ENCODE measurements at places on chromosomes 12 and 14.

GRCh38 chr12:26728205-26729050, 104.6 kb downstream of the ITPR2 start:
- DNase-seq, result no peak

- DNase-seq, result no peak
These were observed 29.5 kb upstream of the OSBPL8 start for GRCh38 chr12:76588881-76589565.

- no peak for DNase-seq
These were observed at the start of gene KRT86 for GRCh38 chr12:52274521-52275120. TSS of gene KRT86 (plus strand) at chr12:52274645. CDS start at chr12:52301917, 27,272 bp downstream.

GRCh38 chr12:41274643-41275042, 86.5 kb downstream of the PDZRN4 start:
- DNase-seq, result no peak

DNA sequence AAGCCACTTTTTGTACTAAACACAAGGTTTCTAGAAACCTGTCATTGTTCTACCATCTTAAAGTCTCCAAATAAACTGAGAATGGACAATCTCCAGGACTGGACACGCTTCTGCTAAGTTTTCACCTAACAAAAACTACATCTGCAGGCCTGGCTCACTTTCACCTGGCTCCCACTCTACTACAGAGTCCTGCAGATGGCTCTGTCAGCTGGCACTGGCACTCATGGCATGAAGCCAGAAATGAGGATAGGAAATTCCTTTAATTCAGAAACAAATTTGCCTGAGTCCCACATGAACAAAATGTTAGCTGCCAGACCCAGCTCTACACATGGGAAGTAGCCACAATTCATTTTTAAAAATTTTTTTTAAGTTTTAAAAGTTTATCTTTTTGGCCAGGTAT, 42.1 kb downstream of the STXBP6 start:
- no peak for DNase-seq

GRCh38 chr14:99125113-99125512, 146.9 kb downstream of the BCL11B start:
- no peak for DNase-seq

GRCh38 chr12:123122626-123123025, 28.3 kb downstream of the PITPNM2 start:
- DNase-seq, result no peak

- no peak for DNase-seq
These were observed 235.0 kb downstream of the EFCAB11 start for GRCh38 chr14:89719366-89720075.

DNA sequence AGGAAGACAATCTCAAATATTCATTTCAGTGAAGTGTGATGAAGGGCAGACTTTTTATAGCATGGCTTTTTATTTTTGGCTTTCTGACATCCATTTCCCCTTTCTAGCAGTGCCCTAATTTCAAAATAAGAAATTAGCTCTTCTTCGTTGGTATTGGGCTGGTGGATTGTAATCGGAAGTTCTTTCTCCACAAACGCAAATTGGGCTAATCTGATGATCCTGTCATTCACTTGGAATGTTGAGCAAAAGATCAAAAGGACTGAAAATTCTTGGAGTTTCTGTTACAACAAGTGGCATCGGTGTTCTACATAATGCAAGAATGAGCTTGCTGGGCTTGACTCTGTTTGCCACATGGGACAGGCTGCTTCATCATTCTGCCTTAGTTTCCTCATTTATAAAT, 1182.8 kb downstream of the FLRT2 start:
- DNase-seq, result no peak

DNA sequence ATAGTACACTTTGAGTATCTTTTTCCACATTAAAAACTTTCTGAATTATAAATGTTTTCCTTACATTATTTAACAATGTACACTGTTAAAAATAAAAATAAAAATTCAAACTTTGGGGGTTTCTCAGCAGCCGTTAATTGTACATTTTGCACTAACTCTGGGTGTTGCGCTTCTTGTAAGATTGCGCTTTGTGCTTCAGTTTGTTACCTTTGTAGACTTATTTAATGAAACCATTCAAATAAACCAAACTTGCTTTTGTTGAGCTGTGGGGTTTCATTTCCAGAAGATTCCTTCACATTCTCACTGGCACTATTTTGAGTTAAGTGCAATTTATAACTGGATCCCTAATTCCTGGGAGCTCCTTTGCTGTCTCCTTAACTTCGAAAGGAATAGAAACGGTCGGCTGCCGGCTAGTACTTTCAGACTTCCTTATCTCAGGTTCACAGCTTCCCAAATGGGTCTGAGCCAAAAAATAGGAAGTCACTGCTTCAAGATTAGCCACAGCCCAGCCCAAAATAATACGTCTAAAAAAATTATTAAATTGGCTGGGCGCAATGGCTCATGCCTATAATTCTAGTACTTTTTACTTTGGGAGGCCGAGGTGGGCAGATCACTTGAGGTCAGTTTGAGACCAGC, 38.2 kb downstream of the RAD52 start:
- DNase-seq, result no peak

DNA sequence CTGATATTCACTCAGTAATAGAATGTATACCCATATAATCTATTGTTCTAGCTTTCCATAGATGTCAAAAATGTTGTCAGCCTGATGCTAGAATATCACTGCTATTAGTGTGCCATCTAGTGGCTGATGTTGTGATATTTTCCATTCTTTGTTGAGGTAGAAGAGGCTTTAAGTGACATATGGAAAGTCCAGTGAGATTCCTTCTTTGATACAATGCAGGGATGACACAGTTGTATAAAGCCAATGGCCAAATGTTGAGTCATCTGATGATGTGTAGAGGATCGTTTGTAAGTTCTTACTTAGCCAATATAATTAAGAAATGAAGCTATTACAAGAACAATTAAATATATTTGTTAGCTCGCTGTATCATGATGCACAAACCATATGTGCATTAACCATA, 58.1 kb upstream of the PCED1B start:
- no peak for DNase-seq

GRCh38 chr14:89773151-89773550, 181.4 kb downstream of the EFCAB11 start:
- DNase-seq, result no peak

GRCh38 chr14:93944348-93945069, 17.4 kb downstream of the FAM181A start:
- no peak for DNase-seq

DNA sequence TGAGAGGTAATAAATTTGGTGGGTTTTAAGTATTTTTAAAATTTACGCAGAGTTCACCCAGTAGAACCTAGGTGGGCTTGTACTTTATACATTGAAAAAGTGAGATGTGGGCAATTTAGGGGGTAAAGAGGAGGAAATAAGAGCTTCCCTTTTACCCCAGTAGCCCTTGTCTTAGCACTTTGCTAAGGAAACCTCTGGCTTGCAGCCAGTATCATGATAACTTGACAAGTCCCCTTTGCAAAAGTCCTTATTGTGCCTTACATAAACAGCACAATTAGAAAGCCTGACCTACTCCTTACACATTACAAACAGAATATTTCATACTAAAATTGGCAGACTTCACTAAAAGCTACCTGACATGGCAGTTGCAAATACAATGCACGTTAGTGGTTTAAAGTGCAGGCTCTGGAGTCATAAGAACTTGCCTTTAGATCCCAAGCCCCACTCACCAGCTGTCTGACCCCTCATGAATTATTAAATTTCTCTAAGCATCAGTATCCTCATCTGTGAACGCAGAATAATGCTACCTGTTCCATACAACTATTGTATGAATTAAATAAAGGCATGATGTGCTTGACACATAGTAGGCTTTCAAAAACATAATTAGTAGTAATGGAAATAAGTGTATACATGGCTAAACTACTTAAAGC, 53.2 kb upstream of the NELL2 start:
- DNase-seq, result no peak

GRCh38 chr14:53599221-53599945, 357.2 kb downstream of the BMP4 start:
- DNase-seq, result no peak

- no peak for DNase-seq
These were observed 10.1 kb upstream of the SLC6A15 start for GRCh38 chr12:84922693-84923092.

GRCh38 chr12:96425321-96425720, 25.1 kb upstream of the CDK17 start:
- no peak for DNase-seq

DNA sequence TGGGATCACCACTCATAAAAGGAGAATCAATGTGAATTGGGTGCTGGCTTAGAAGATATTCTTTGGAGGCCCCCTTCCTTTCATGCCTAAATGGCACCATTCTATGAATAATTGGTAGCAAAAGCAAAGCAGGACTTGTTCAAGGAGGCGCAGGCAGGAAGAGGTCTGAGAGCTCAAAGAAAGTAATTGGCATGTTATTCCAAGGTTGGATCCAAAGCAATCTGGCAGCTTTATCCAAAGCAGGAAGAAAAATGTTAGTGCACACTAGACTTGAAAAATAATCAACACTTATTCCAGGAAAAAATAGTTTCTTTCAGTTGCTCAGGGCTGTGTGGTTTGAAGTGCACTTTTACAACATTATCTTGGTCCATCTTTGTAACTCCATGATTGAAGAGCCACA, 326.4 kb downstream of the NUAK1 start:
- DNase-seq, result no peak

- no peak for DNase-seq
These were observed 68.1 kb downstream of the ETNK1 start for GRCh38 chr12:22692964-22693555.

- DNase-seq, result no peak
These were observed 37.7 kb downstream of the CCDC175 start for GRCh38 chr14:59538936-59539335.

DNA sequence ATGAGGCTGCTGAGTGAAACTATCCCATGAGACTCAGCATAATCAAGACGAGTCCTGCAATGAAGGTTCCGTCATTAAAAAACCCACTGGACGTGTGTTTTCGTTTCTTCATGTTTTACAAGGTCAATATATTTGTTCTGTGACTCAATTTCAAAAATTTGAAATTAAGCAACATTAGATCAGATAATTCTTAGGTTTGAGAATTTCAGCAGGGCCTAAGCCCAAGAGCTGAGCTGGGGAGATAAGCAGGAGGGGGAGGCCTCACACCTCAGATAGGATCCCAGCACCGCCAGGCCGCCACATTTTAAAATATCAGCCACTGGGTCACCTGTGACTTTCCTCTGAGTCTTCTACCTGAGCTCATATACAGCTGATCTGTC, 13.3 kb downstream of the STX2 start:
- DNase-seq, result no peak

DNA sequence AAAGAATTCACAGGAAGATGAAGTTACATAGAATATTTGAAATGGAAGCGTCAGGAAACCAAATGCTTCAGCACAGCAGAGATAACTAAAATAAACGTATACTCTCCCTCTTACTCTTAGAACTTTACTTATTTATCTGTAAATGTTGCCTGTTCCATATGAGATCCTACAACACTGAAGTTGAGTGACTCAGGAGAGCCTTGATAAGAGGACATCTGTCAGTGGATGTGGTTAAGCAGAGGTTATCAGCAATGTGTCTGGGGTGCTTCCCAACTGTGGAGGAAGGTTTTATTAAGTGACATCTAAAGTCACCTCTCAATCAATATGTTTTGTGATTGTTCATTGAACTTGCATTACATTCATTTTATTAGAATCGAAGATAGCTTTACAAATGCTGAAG, 81.9 kb downstream of the NEDD1 start:
- DNase-seq, result no peak

DNA sequence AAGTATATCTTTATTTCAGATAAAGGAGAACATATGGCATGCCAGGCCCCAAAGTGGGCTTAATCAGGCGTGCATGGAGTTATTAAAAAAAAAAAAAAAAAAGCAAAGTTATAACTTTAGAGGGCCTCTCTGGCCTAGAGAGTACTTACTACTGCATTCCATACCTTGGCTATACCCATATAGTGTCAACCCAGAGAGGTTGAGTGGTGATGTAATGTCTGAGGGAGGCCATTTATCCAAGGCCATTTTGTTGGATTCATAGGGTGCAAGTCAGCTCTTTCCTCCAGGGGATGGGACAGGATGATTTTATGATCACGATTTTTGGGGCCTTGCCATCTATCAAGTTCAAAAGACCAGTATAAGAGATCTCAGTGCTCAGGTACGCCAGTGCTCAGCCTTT, 66.4 kb downstream of the DCAF5 start:
- DNase-seq, result no peak

DNA sequence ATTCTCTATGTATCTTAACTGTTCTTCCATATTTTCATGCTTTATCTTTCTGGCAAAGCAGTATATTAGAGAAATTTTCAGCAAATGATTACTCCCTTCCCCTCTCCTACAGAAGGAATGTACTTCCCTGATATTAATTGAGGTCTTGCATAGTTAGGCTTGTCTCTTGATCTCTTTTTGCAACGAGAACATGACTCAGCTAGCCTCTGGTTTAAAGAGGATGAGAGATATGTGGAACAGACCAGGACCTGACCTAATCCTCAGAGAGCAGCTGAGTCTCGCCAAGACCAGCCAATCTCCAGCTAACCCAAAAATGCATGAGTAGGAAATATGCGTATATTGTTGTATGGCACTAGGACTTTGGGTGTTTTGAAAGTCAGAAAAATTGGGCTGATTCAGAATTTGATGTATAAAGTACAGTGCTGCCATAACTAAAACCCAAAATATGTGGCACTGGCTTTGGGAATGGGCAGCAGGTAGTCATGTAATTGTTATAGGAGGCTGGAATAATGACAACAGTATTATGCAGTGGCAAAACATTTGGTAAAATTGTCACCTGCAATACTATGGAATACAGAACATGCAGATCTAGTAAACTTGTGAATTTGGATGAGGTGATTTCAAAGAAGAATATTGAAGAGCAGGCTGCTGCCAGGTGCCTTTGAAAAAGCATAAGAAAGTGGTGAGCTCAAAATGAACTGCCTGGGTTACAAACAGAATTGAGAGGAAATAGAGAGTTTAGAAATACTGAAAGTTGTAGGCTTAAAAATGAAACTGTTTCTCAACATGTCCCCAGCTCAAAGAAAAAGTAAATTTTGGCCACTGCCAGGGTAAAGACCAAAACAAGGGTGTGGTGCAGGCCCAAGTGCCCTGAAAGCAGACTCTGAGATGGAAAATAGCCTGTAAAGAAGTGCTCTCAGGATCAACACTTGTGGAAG, 9.3 kb upstream of the USP15 start:
- DNase-seq, result no peak

GRCh38 chr12:120259418-120260202, 5.9 kb downstream of the PXN start:
- no peak for DNase-seq

DNA sequence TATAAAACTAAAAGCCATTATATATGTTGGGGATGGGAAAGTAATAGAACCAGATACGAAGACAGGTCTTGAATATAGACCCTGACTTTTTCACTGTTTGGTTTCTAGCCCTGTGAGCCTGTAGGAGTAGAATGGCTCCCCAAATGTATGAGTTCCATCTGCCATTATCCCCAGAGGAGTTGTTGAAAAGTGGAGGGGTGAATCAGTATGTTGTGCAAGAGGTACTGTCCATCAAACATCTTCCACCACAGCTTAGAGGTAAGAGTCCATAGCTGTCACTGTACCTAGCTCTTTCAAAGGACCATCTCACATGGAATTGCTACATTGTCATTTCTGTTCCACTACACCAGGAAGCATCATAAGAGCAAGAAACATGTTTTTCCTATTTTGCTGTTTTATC, 1.1 kb downstream of the NCAPD2 start:
- DNase-seq, result no peak

GRCh38 chr12:101823891-101824290, 6.9 kb downstream of the GNPTAB start:
- DNase-seq, result no peak
